ENCODE measurements at places on chromosomes 1 and 21. TPM values are rescaled to one million over a fixed set of nuclear protein-coding genes. Genes with fewer than 3 reads are reported as not detected.
A peak's percentile ranks its signal among the peaks of the same experiment; 100 is the strongest.

Gene LORICRIN
- total RNA-seq: not detected

Gene LRRC7
- total RNA-seq: not detected

GRCh38 chr1:234489698-234490077 lies 10.7 kb upstream of the TARBP1 start:
- peaks cover 12% of the 10 kb centered on the region for H3K4me1 ChIP-seq
- no peaks in the 10 kb centered on the region for H3K36me3 ChIP-seq
- DNase-seq: no peak

DNA sequence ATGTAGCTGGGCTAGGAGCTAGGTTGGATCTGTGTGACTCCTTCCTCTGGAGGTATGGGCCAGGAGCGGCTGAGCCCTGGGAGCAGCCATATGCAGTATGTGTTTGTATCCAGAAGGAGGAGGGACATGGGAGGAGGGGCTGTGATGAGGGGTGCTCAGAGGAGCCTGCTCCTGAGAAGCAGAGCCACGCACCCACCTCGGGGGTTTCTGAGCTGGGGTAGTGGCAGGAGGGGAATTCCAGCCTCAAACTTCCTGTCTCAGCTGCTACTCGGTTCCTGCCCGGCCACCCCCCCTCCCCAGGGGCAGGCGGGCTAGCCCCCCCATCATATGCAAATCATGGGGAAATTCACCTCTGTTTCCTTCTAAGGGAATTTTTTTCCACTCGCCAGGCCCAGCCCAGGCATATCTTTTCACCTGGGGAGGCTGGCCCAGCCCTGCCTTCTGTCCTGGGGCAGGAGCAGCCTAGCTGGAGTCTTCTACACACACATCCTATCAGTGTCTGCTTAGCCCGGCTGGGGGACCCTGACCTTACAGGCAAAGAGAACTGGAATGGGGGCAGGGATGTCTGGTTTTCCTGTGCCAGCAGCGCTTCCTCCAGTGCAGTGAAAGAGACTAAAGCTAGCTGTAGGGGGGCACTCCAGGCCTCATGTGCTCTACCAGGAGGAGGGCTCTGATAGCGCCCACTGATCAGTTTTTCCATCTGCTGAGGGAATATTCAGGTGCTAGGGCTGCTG lies 3.0 kb downstream of the ZC3H12A start:
- H3K27ac ChIP-seq: peak overlapping the region; percentile 99
- peaks cover 8% of the 10 kb centered on the region for H3K36me3 ChIP-seq
- H3K4me3 ChIP-seq: peak overlapping the region; percentile 81
- peaks cover 79% of the 10 kb centered on the region for H3K4me1 ChIP-seq
- peak; percentile 84 for DNase-seq

- H3K4me1 ChIP-seq: peaks cover 43% of the 10 kb centered on the region
- peak within 1 kb of the TSS; percentile 98 for H3K27ac ChIP-seq
- H3K27me3 ChIP-seq: no peaks in the 10 kb centered on the region
- peak; percentile 94 for DNase-seq
- peak within 1 kb of the TSS; percentile 92 for H3K4me3 ChIP-seq
Measured at GRCh38 chr1:155562581-155563376, at the start of gene ASH1L. Gene ASH1L (minus strand): TSS chr1:155562803. CDS start chr1:155521519, 41,284 bp downstream.

DNA sequence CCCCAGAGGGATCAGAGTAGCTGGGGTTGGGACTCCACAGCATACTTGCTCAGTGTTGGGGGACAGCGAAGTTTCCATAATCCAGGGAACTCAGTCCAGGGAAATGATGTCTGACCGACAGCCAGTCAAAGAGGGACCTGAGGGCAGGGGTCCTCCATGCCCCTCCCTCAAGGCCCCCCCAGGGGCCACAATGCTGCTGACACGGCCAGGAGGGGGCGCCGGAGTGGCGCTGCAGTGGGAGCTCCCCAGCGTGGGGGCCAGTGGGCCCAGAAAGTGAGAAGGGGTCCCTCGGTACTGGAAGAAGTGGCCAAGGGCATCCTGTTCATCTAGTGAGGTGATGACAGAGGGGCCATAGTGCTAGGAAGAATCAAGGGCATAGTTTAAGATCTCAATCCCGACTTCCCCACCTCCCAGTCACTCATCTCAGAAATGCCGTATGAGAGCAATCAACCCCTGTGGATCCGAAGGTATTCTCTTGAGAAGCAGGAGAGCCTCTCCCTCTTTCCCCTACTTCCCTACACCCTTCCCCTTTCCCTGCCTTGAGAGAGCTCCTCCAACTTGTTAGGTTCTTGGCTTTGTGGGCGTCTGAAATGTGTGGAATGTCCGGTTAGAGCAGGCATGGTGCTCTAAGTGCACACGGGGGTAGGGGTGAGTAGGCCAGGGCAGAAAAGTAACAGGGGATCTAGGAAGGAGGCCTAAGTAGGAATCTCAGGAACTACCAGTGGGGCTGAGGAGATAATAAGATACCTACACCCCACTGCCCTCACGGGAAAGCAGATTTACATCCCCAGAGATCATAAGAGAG lies 4.1 kb downstream of the NUDT17 start:
- DNase-seq: peak; percentile 59
- H3K27ac ChIP-seq: peak overlapping the region; percentile 32
- no peak overlapping the region for H3K4me3 ChIP-seq
- no peaks in the 10 kb centered on the region for H3K27me3 ChIP-seq
- H3K36me3 ChIP-seq: peaks cover 65% of the 10 kb centered on the region
